ENCODE measurements at places on chromosomes 7 and 10.

GRCh38 chr10:104441329-104442000 lies 87.8 kb downstream of the CFAP58 start:
- no peak for DNase-seq

GRCh38 chr10:3192856-3193635 lies 20.5 kb upstream of the PITRM1 start:
- DNase-seq: peak; percentile 39

- DNase-seq: no peak
Measured at GRCh38 chr10:98956576-98957260, 278.9 kb downstream of the HPSE2 start.

- no peak for DNase-seq
Measured at GRCh38 chr10:129122846-129123245, 344.2 kb upstream of the MGMT start.

DNA sequence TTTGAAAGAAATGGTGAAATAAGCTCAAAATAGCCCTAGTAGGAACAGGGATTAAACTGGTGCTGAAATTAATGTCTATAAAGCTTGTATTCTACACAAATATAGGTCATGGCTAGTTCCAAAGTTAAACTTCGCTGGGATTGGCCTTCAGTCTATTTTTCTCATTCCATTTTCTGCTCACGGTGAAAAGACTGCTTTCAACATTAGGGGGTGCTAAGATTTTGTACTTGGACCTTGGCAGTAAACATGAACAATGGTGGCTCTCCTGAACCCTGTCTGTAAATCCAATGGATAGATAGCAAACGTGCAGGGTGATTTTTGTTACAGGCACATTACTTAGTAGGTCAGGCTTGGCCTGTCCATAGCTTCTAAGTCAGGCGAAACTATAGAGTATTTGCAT lies 36.0 kb upstream of the RSU1 start:
- DNase-seq: no peak

DNA sequence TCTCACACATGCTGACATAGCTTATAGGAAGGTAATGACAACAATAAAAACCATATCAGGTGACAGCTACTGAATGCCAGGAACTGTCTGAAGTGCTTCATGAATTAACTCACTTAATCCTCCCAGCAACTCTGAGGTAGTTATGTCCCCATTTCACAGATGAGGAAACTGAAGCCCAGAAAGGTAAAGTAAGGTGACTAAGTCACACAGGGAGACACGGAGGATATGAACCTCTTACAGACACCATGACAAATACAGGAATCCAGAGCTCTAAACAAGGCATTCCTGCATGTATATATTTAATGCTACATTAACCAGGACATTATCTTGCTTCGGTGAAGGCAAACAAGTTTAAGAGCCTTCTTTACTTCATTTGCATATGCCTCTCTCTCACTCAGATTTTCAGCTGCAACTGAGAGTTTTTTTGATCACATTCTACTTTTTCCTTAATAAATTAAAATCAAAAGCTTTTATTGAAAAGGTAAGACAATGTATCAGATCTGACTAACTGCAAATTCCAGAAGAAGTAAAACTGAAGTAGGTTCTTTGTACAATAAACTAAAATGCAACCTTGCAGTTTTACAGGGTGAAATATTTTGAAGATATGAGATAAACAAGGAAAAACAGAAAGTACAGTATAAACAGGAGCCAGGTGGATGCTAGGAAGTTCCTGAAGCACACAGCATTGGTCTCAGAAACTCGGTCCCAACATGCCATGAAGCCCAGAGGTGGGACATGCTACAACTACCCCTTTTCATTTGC lies 79.5 kb downstream of the SGMS1 start:
- DNase-seq: no peak
